Left kidney (tissue), 8 donors: ENCODE measurements at places on chromosomes 7 and 10. TPM values are rescaled to one million over a fixed set of nuclear protein-coding genes. Genes with fewer than 3 reads are reported as not detected.

The MPP7 gene
- polyA plus RNA-seq: 8.8 TPM

The CALCR gene
- 1.0 TPM for polyA plus RNA-seq

The PPP1R17 gene
- polyA plus RNA-seq: not detected

The CACNB2 gene
- polyA plus RNA-seq: 5.8 TPM

The EGFR gene
- polyA plus RNA-seq: 34.9 TPM

The NXPH1 gene
- 0.25 TPM for polyA plus RNA-seq

The FFAR4 gene
- polyA plus RNA-seq: not detected

The VWDE gene
- polyA plus RNA-seq: 8.7 TPM

The NUTM2B gene
- 2.0 TPM for polyA plus RNA-seq

The GALNT17 gene
- polyA plus RNA-seq: 3.1 TPM

The GRM3 gene
- 0.13 TPM for polyA plus RNA-seq

The C10orf143 gene
- 6.6 TPM for polyA plus RNA-seq

The CNPY1 gene
- not detected for polyA plus RNA-seq

The TMEM248 gene
- 83.9 TPM for polyA plus RNA-seq

The ANKRD2 gene
- polyA plus RNA-seq: 0.53 TPM

The ZC3HAV1L gene
- 29.3 TPM for polyA plus RNA-seq

The GPR141 gene
- polyA plus RNA-seq: not detected

The SSBP1 gene
- polyA plus RNA-seq: 144 TPM

The C7orf33 gene
- not detected for polyA plus RNA-seq

The NEUROG3 gene
- not detected for polyA plus RNA-seq

The AUTS2 gene
- polyA plus RNA-seq: 110 TPM

The LRIT1 gene
- not detected for polyA plus RNA-seq

The ITPRIP gene
- 8.4 TPM for polyA plus RNA-seq

The SPDYE11 gene
- polyA plus RNA-seq: 1.6 TPM

The TMEM225B gene
- polyA plus RNA-seq: 2.3 TPM

The ZNF727 gene
- polyA plus RNA-seq: 0.32 TPM

The CTAGE8 gene
- polyA plus RNA-seq: 12.3 TPM

The UBTD1 gene
- polyA plus RNA-seq: 6.5 TPM

The DRGX gene
- polyA plus RNA-seq: not detected

The FAM237B gene
- polyA plus RNA-seq: 1.1 TPM

The SMKR1 gene
- polyA plus RNA-seq: 3.9 TPM

The PLEKHS1 gene
- polyA plus RNA-seq: 0.38 TPM

The MEOX2 gene
- polyA plus RNA-seq: 1.6 TPM

The SLC26A4 gene
- polyA plus RNA-seq: 3.7 TPM

The CRHR2 gene
- 0.07 TPM for polyA plus RNA-seq

The TUBAL3 gene
- 0.40 TPM for polyA plus RNA-seq

The PLAU gene
- polyA plus RNA-seq: 16.1 TPM

The C10orf62 gene
- 1.1 TPM for polyA plus RNA-seq

The PRKG1 gene
- 14.9 TPM for polyA plus RNA-seq

The STAG3 gene
- 30.7 TPM for polyA plus RNA-seq

The RNF148 gene
- 0.33 TPM for polyA plus RNA-seq

The FUOM gene
- polyA plus RNA-seq: 18.1 TPM

The GDI2 gene
- 336 TPM for polyA plus RNA-seq

The SLC29A4 gene
- 17.1 TPM for polyA plus RNA-seq

The SEMA4G gene
- polyA plus RNA-seq: 63.0 TPM

The CCSER2 gene
- 31.4 TPM for polyA plus RNA-seq

The COPG2 gene
- 65.3 TPM for polyA plus RNA-seq

The PRSS1 gene
- polyA plus RNA-seq: not detected

The NKX2-3 gene
- not detected for polyA plus RNA-seq

The AGR2 gene
- polyA plus RNA-seq: 60.8 TPM

The GDF10 gene
- polyA plus RNA-seq: 1.6 TPM

The LIPK gene
- not detected for polyA plus RNA-seq
